ENCODE measurements at places on chromosomes 2 and 18.

GRCh38 chr2:204027091-204027490 is 90.5 kb downstream of the ICOS start:
- DNase-seq = no peak

DNA sequence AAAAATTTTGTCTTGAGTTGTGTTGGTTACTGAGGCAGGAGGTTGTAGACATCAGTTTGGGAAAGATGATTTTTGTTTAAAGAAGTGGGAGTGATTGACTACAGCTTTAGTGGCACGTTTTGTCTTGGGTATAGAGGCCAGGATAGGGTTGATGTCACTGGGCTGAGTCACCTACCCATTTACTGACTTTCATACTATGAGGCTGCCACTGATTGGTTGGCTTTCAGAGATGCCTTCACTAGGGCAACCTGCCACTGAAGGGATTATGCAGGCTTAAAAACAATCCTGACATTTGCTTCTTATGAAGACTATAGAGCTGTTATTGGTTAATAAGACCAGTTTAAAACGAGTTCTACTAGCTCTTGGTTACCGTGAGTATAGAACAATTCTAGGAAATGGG is 479.1 kb downstream of the SOX11 start:
- DNase-seq = no peak

GRCh38 chr2:160491911-160492371 is 1.7 kb downstream of the RBMS1 start:
- DNase-seq = no peak

GRCh38 chr18:38481576-38481975 is 916.0 kb upstream of the CELF4 start:
- DNase-seq = no peak

DNA sequence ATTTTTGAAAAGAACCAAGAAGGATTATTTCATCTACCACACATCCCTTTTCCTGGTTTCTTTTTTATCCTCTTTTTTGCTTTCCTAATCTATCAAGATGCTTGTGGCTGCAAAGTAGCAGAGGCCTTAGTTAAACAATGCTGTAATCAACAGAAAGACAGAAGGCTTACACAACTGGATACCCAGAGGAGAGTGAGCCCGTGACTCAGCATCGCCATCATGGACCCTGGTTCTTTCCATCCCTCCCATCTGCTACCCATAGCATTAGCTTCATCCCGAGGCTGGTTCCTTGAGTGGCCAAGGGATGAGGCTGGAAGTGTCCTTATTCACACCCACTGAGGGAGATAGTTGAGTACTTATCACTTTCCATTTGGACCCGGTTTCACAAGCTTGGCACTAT is 7.5 kb upstream of the HAAO start:
- no peak for DNase-seq

DNA sequence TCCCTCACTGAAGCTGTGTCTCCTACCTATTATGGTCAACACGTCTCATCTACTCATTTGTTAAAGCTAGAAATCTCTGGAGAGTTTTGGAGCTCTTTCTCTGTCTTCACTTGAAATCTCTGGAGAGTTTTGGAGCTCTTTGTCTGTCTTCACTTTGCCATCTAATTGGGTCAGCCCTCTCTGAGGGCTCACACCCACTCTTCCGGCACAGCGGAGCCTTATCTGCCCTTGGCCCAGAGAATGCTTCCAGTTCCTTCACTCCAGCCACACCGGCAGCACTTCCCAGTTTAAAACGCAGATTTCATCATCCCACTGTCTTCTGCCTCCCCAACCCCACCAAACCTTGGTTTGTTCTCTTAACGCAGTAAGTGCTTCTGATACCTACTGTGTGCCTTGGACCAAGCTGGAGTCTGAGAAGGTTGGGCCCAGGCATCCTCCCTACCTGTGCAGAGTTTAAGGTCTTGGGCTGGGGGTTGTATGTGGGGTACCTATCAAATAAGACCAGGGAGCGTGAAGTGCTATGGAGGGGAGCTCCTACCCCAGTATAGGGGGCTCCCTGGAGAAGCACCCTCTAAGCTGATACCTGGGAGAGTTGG is 5.0 kb downstream of the HPCAL1 start:
- no peak for DNase-seq

GRCh38 chr18:51998711-51999110 is 341.3 kb upstream of the DCC start:
- DNase-seq = no peak

DNA sequence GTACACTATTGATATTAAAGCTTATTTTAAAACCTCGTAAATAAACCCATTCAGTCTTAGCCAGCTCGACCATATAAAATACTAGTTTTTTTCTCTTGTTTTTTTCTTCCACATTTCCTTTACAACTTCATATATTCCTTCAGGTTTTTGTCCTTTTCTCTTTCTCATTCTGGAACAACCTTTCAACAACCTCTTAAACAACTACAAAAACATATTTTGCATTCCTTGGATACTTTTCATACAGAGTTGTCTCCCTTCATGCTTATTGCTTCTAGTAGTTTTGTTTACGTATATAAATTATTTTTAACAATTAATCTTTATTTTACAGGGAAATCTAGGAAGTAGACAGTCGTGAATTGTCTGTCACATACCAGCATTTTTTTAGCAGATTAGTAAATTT is 41.2 kb downstream of the COMMD1 start:
- DNase-seq = no peak

GRCh38 chr2:68771211-68771751 is 36.7 kb downstream of the ARHGAP25 start:
- no peak for DNase-seq

DNA sequence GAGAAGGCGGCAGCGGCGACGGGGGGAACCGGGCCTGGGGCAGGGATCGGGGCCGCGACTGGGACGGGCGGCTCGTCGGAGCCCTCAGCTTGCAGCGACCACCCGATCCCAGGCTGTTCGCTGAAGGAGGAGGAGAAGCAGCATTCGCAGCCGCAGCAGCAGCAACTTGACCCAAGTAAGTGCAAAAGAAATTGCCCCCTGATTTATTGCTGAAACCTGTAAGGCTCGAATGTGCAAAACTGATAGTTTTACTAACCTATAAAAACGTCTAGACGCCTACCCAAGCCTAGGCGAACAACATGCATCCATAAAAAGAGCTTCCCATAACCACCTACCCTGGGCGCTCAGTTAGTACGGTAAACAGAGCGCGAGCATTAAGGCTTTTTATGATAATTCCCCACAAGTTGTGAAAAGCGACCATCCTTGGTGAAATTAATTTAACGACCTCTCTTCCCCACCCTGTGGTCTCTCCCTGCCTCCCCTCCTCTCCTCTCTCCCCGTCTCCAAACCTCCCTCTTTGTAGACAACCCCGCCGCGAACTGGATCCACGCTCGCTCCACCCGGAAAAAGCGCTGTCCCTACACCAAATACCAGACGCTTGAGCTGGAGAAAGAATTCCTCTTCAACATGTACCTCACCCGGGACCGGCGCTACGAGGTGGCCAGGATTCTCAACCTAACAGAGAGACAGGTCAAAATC is 1.0 kb downstream of the HOXD9 start:
- no peak for DNase-seq

- peak; percentile 55 for DNase-seq
These were observed 41.6 kb downstream of the LRRC30 start for GRCh38 chr18:7272311-7273049.

GRCh38 chr2:205948883-205949282 is 137.1 kb downstream of the INO80D start:
- no peak for DNase-seq

- DNase-seq = no peak
These were observed 6.4 kb downstream of the NDUFV2 start for GRCh38 chr18:9108911-9109310.

- no peak for DNase-seq
These were observed 26.7 kb upstream of the ALPP start for GRCh38 chr2:232351686-232352510.

DNA sequence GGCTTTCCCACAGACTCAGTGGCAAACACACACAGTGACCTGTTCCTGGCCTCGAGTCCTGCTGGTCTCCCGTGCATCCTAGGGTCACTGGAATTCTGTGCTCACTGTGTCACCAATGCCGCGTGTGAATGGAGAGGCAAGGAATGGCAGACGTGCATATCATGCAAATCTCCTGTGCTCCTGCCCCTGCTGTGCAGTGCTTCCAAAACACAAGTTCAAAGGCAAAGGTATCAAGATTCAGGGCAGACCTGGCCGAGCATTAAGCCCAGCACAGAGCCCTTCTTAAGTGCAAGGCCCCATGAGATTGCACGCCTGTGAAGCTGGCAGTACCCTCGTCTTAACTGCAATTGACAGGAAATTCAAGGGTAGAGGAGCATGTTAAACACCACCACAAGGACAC is 129.1 kb downstream of the NDUFA10 start:
- no peak for DNase-seq

- no peak for DNase-seq
These were observed 100.8 kb upstream of the MAP2 start for GRCh38 chr2:209322905-209323512.

GRCh38 chr2:225274751-225275150 is 124.8 kb upstream of the NYAP2 start:
- no peak for DNase-seq

DNA sequence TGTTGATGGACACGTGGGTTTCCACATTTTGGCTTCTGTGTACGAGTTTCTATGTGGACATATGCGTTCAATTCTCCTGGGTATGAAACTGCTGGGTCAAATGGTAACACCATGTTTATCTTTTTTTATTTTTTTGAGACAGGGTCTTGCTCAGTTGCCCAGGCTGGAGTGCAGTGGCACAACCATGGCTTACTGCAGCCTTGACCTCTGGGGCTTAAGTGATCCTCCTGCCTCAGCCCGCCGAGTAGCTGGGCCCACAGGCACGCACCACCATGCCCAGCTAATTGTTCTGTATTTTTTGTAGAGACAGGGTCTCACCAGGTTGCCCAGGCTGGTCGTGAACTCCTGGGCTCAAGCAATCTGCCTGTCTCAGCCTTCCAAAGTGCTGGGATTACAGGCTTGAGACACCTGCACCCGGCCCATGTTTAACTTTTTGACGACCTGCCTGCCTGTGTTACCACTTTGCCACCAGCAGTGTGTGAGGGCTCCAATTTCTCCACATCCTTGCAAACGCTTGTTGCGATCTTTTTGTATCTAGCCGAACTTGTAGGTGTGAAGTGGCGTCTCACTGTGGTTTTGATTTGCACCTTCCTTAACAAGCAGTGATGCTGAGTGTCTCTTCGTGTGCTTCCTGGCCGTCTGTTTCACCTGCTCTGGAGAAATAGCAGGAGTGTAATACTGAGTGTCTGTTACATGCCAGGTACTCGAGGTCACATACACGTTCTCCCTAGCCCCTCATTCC is 6.9 kb downstream of the HSBP1L1 start:
- no peak for DNase-seq

- DNase-seq = no peak
These were observed 308.9 kb upstream of the CCDC68 start for GRCh38 chr18:55268151-55268601.

GRCh38 chr2:113198790-113199612 is 25.2 kb downstream of the PSD4 start:
- peak; percentile 79 for DNase-seq

- DNase-seq = no peak
These were observed 102.9 kb upstream of the ALPP start for GRCh38 chr2:232275670-232276069.

DNA sequence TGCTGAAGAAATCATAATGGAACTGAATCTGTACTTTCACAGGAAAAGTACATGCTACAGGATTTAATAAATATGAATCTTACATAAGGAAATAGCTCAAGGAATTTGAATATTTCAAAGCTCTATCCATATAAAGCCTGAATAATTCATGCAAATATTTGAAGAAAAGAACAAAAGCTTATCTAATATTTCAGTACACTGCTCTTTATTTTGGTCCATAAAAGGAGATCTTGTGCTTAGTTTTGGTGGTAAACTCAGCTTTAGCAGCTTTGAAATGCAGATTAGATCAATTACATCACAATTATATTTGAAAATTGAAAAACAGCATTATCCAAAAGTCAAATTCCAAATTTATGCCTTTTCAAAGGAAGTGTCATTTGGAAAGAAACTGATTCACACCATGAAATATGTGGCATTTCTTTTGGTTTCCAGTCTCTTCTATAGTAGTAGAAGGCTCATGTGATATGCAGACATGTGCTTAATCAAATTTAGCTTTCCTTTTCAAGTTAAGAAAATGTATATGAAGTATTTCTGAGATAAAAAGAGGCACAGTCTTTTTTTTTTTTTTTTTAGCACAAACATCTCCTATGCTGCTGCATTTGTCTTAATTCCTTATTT is 42.1 kb upstream of the MAP4K3 start:
- no peak for DNase-seq

DNA sequence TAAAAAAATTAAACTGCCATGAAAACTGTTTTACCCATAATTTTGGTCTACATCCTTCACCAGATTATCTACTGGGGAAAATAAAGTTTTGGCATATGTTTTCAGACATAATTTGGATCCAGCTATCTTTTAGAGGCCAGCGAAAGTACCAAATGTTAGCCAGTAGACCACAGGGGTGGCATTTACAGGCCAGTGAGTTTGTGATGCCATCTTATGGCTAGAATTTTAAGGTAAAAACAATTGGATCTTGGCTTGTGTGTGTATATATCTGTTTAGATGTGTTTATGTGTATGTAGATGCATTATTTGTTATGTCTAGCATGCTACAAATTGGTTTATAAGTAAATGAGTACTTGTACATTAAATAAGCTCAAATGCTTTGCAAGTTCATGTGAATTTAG is 322.6 kb downstream of the ASXL3 start:
- no peak for DNase-seq

- no peak for DNase-seq
These were observed 53.1 kb downstream of the CTDP1 start for GRCh38 chr18:79732721-79733025.

DNA sequence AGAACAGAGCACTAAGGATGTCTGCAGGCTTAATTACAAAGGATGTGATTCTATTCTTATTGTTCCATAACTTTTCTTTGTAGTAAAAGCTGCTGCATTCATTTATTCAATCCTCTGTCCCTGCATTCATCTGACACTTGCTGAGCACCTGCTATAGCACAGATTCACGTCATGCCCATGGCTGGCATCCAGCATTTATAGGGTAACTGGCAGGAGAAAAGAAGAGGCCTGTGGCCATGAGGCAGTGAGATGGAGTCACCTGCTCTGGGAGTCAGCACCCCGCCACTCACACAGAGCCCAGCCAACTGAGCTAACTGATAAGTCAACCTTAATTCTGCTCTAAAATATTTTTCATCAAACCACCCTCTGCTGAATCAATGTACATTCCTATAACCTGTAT is 18.3 kb upstream of the CDC42EP3 start:
- no peak for DNase-seq

GRCh38 chr2:233365861-233366520 is 11.7 kb downstream of the DGKD start:
- no peak for DNase-seq

- DNase-seq = no peak
These were observed 68.1 kb downstream of the PMAIP1 start for GRCh38 chr18:59967878-59968277.

- DNase-seq = no peak
These were observed 4.8 kb upstream of the ANKRD44 start for GRCh38 chr2:197315371-197315770.
